ENCODE measurements at places on chromosomes 2 and 18.

DNA sequence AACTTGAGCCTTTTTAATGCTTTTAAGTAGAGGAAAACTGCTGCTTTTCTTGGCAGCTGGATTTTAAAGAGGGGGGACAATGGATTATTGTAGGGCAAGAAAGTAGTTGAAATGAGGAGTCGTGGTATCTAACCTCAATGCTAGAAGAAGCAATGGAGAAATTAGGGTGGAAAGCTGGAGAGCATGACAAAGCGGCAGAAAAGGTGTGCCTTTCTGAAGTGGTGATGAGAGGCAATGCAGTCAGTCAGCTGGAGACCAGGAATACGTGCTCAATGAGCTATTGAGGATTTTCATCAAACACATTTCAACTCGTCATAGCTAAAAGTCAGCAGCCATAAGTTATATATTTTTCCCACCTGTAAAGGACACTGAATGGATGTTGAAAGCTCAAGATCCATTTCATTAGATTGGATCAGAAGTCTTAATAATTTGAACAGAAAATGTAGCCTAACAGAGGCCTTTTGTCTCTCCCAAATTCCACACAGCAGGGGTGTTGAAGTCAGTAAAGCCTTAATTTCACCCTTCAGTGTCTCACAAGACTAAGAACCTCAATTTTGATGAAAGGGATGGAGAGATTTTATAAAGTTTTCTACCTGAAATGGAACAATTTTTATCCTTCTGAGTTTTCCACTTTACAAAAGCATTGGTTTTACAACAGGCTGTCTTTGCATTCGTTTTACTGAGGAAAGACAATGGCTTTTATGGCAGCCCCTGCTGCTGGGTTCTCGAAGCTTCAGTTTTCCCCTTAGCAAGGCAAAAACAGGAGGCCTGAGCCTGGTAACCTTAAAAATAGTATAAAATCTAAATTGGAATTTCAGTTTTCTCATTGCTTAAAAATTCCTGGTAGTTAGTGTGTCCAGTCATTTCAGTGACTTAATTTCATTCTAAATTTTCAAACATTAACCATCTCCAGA, 131.1 kb downstream of the CCDC102B start:
- DNase-seq, result no peak

DNA sequence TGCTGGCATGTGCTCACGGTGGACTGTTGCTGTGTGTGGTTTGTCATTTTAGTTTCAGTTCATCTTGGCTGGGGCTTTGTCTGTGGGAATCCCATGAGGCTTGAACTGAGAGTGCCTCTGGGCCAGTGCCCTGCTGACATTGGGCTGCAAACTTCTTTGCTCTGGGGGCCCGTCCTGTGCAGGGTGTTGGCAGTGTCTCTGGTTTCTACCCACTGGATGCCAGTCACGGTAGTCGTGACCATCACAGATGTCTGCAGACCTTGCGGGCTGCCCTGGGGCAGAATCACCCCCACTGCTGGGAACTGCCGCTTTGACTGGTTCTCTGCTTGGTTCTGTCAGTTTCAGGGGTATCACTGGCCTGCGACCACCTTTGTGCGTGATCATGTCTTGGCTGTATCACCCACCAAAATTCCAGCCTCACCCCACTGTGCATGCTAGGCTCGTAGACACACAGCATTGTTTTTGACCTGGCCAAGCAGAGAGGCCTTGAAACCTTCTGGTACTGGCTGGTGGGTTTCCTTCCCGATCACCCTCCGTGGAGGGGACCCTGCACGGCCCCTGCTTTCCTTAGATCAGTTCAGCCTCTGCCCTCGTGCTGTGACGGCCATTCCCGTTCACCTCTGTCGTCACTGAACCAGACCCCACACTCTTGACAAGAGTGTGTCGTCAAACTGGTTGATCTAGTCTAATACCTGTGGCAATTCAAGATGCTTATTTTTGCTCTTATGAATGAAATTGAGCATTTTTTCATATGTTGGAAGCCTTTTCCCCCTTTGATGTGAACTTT, 57.6 kb downstream of the KCNG2 start:
- no peak for DNase-seq

DNA sequence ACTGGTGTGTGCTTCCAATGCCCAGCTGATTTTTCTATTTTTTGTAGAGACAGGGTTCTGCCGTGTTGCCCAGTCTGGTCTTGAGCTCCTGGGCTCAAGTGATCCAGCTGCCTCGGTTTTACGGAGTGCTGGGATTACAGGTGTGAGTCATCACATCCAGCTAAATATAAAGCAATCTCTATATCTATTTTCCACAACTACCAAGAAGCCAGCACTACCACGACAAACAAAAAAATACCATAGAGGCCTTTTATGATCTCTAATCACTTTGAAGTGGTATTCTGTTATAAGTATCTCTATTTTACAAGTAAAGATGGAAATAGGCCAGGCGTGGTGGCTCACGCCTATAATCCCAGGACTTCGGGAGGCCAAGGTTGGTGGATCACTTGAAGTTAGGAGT, 34.7 kb downstream of the C2orf74 start:
- DNase-seq, result no peak

DNA sequence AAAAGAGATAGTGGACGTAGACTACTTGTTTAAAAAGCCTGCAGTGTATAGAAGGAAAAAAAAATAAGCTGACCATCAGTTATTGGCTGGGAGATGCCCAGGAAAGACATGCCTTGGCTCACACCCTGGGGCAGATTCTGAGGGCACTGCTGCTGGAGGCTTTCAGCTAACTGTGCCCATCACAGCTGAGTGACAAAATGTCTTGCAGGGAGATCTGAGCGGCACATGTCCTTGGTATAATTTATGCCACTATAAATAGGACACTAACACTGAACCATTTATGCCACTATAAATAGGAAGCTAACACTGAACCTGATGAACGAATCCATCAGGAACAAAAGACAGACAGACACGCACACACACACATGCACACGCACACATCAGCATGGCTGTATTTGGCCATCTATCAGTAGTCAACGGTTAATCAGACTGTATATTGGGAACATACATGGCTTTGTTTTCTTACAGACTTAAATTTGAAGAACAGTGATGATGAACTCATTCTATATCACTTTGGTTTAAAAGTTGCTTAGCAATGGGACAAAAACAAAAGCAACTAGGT, 68.2 kb upstream of the NOSTRIN start:
- DNase-seq, result no peak

DNA sequence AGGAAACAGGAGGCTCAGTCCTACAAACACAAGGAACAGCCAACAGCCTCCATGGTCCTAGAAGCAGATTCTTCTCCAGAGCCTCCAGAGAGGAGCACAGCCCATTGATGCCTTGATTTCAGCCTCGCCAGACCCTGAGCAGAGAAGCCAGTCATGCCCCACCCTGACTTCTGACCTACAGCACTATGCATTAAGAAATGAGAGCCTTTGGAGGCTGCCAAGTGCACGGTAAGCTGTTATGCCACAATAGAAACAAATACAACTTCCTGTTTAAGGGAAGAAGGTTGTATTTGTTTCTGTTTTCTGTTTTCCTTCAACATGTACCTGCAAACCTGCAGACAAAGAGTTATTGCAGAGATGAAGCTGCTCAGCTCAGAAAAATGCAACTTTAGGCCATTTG, 181.3 kb upstream of the AGAP1 start:
- DNase-seq, result no peak

DNA sequence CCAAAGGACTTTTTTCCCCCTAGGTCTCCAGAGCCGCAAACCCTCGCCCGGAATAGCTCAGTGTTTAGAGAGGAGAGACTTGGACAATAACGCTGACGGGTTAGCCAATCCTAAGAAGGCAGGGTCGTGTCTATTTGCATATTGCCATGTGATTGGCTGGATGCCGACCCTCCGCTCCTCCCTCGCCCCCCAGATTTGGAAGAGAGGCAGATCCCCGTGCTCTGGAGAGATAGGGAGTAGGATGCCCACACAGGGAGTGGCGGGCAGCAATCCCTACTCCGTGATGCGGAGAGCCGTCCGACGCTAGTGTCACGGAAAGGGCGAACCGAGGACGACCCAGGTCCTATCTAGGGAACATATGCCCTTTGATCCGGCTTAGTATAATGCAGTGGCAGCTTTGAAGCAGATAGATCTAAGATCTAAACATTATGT, 1.4 kb downstream of the WNT6 start:
- no peak for DNase-seq

DNA sequence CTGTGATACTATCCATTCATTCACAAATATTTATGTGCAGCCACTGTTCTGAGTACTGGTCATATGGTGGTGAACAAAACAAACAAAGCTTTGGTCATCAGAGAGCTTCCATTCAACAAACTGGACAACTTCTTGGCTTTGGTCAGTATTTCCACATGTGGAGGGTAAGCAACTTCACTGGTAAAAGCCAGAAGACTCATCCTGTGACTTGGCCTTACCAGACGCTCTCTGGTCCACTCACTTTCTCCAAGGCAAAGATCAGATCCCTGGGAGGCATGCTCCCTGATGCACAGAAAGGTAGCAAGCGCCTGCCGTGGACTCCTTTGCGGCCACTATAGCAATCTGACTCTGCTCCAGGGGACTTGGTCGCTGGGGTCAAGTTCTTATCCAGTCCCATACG, 179.5 kb downstream of the EN1 start:
- DNase-seq, result no peak

- peak; percentile 17 for DNase-seq
Measured at GRCh38 chr2:65366595-65367125, 65.7 kb downstream of the SPRED2 start.

- peak; percentile 28 for DNase-seq
Measured at GRCh38 chr18:74353169-74353775, 37.6 kb downstream of the C18orf63 start.

DNA sequence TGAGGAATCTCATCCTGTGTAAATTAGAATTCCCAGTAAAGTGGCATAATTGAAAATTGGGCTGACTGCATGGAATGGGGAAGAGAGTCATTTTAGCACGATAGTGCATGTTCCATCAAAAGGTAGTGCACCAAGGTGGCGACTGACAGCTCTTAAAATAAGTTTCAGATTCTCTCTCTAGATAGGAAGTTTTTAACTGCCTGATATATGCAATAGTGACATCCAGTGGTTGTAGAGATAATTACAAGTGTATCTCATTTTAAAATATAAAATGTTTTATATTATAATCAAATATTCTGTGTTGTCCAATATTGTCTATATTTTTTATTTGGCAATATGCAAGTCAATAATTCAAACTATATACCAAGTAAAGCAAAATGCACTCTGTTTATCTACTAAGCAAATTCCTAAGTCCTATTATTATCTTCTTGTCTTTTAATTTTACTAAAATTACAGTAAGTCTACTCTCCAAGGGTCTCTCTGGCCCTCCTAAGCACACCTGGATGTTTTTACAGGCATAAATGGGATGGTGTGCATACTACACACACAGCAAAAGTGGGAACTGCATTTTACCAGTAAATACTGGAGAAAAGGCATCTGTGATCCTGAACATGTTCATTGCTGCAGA, 397.7 kb upstream of the HNRNPA3 start:
- no peak for DNase-seq

GRCh38 chr18:63848159-63848558, 39.3 kb upstream of the SERPINB2 start:
- no peak for DNase-seq

GRCh38 chr2:150147889-150148683, 339.4 kb downstream of the RND3 start:
- DNase-seq, result no peak

DNA sequence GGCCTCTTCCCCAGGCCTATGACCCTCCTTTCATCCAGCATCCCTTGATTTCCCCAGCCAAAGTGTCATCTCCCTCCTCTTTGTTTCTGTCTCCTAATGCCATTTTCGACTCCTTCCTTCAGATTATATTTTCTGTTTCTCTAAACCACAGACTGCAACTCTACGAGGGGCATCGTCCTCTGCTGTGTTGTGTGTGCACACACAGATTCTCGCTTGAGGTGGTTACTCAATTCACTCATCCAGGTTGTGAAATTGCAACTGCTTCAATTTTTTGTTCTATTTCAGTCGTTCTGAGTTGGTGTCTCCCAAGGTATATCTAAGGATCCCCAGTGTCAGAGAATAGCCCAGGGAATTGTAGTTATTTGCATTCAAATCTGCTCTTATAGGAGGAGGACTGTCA, 113.5 kb upstream of the NDUFV2 start:
- DNase-seq, result no peak

- no peak for DNase-seq
Measured at GRCh38 chr2:134315471-134315870, 61.6 kb downstream of the MGAT5 start.

GRCh38 chr2:197975931-197976519, 171.6 kb downstream of the PLCL1 start:
- no peak for DNase-seq

DNA sequence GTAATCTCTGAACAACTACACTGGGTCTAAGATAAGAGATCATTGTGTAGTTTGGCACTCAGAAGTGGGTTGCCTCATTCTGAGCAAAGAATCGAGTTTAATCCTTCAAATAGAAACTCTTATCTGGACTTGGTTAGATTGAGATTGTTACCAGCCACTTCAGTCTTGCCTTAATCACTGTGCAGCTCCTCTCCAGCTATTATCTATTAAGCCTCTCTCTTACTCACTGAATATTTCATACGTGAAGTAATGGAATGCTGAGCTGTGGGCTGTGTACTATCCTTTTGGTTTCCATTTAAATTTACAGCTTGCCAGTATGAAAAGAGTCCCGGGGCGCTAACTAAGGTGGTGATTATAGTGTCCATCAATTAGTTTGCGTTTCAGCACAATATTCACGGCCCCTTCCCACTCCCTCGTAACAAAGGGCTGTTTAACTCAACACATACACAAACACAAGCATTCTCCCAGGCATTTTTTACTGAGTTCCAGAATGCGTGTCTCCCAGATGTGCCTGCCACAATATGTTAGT, 65.7 kb upstream of the NCKAP5 start:
- no peak for DNase-seq

GRCh38 chr2:57146951-57147350, 899.7 kb upstream of the VRK2 start:
- no peak for DNase-seq

- no peak for DNase-seq
Measured at GRCh38 chr2:106096299-106097037, 97.6 kb downstream of the UXS1 start.

- no peak for DNase-seq
Measured at GRCh38 chr2:192775011-192775410, 580.3 kb upstream of the TMEFF2 start.

DNA sequence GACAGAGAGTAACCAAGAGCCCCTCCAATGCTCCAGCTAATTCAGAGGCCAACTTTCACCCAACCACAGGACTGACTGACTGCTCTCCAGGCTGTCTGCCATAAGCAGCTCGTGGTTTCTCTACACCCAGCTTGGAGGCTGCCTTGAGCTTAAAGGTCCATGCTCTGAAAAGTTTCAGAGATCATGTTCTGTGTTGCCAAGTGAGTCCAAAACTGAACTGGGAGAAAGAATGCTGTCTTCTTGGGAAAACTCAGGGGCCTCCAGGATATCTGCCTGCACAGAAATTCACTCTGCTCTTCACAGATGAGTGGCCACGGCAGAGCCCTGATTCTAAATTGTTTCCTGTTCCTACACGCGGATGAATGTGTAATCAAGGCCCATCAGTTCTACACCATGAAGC, 51.1 kb downstream of the LPIN2 start:
- DNase-seq, result no peak

Data from stimulated activated CD4-positive, alpha-beta T cell treated with anti-CD3 and anti-CD28 coated beads, Interleukin-15, amount 100 ng/mL, for 48 hours (primary cell).